Esophagus squamous epithelium (tissue), 5 donors: ENCODE measurements at places on chromosomes 6 and 20.

GRCh38 chr6:132054525-132054924, 103.4 kb upstream of the CCN2 start:
- no peak for DNase-seq

- DNase-seq, result no peak
Measured at GRCh38 chr6:70547313-70547712, 19.4 kb upstream of the SDHAF4 start.

- no peak for DNase-seq
Measured at GRCh38 chr6:170117111-170117972, 173.5 kb downstream of the DLL1 start.

GRCh38 chr20:58131151-58131550, 97.3 kb downstream of the ANKRD60 start:
- DNase-seq, result no peak
